AG10803 (cell line): ENCODE measurements at places on chromosomes 2 and 18.
A peak's percentile ranks its signal among the peaks of the same experiment; 100 is the strongest.

GRCh38 chr2:28406276-28407096 lies 13.8 kb downstream of the FOSL2 start:
- DNase-seq, result peak; percentile 42

DNA sequence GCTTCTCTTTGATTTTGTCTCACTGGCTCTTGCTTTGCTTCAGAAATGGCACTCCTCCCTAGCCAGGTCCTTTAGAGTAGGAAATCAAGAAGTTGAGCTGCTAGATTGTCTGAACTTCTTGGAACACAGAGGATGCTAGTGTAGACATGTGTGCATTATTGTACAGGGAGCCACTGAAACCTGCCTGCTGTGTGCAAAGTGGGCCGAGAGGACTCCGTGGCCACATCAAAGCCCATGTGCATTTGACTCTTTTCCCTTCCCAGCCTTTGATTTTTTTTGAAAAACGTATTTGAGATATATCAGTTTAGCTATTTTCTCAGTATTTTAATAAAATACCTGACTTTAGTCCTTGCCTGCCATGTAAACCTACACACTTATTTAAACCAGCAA lies 83.1 kb downstream of the TMEM247 start:
- DNase-seq, result no peak

- no peak for DNase-seq
These were observed 245.2 kb upstream of the LRATD1 start for GRCh38 chr2:14387332-14387731.

GRCh38 chr18:7358989-7359726 lies 128.3 kb downstream of the LRRC30 start:
- no peak for DNase-seq

DNA sequence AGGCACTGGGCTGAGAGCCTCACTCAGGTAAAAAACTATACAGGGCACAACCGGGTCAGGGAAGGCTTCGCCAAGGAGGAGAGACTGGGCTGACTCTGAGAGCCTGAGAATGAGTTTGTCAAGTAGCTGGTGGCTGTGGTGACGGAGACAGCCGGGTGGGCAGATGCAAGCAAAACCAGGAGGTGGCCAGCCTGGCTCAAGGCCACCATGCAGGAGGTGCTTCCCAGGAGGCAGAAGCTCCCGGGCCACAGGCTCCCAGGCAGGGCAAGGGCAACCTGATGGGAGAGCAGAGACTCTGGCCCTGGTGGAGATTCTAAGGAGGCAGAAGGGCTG lies 2.9 kb upstream of the INHBB start:
- DNase-seq, result no peak

DNA sequence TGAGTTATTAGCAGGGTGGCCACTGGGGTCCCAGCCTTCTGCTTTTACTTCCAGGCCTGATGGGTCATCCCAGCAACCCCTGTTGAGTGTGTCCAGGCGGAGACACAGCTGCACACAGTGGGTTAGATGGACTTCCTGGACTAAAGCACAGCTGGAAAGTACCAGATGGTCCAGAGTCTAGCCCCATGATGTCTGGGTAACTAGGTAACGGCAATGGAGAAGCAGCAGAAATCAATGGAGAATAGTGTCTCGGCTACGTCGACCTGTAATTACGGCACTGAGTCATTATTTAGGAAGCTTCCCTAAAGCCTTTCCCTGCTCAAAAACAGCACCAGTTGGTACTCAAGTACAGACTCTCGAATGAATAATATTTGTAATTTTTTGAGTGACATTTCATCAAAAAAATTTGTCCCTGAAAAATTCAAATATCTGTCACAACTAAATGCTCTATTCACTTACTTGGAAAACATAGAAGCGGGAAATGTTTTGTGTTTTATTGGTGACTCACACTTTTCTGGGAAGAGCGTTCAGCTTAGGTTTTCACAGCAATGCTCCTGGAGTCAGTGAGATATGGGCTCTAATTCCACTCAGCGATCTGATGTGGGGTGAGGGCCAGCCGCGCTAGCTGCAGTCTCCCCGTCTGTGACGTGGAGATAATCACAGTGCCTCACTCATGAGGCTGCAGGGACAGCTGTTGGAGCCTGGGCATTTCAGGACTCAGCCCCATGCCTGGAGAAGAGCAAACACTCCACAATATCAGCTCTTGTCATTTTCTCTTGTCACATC lies 16.2 kb upstream of the ARL4C start:
- no peak for DNase-seq

- no peak for DNase-seq
These were observed 14.8 kb upstream of the IL18R1 start for GRCh38 chr2:102340778-102341177.

DNA sequence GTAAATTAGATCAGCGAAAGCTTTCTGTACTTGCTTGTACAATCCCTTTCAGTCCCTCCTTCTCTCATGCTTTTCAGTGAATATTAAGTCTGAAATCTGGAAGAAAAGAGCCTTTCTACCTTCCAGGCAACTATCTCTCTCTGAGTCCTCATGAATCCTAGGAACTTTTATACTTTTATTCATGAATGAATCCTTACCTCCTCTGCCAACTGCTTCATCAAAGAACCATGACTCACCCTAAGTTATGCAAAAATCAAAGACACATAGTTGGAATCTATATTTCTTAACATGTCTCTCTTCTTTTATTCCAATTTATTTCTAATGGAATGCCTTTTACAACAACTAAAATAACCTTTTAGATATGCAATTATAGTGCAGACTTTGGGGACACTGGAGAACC lies 394.2 kb downstream of the CLIP4 start:
- peak; percentile 31 for DNase-seq

DNA sequence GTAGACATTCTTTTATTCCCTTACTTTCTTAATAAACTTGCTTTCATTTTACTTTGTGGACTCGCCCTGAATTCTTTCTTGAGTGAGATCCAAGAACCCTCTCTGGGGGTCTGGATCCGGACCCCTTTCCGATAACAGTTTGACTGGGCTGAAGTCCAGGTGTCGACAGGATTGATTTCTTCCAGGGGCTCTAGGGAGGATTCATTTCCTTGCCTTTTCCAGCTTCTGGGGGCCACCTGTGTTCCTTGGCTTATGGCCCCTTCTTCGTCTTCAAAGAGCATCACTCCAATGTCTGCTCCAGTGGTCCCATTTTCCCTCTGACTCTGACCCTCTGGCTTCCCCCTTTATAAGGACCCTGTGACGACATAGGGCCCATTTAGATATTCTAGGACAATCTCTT lies 67.5 kb downstream of the COPS8 start:
- DNase-seq, result no peak

DNA sequence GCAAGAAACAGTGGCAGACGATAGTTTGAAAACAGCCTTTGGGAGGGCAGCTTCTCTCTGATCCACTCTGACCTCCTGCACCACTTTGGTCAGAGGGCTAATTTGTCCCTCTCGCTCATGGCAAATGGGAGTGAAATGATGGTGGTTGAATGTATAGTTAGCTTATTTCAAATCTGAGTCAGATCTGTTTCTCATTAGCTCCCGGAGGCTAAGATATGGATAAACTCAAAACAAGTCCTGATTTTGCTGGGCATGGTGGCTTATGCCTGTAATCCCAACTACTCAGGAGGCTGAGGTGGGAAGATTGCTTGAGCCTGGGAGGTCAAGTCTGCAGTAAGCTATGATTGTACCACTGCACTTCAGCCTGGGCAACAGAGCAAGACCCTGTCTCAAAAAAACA lies 145.0 kb downstream of the ALK start:
- no peak for DNase-seq

DNA sequence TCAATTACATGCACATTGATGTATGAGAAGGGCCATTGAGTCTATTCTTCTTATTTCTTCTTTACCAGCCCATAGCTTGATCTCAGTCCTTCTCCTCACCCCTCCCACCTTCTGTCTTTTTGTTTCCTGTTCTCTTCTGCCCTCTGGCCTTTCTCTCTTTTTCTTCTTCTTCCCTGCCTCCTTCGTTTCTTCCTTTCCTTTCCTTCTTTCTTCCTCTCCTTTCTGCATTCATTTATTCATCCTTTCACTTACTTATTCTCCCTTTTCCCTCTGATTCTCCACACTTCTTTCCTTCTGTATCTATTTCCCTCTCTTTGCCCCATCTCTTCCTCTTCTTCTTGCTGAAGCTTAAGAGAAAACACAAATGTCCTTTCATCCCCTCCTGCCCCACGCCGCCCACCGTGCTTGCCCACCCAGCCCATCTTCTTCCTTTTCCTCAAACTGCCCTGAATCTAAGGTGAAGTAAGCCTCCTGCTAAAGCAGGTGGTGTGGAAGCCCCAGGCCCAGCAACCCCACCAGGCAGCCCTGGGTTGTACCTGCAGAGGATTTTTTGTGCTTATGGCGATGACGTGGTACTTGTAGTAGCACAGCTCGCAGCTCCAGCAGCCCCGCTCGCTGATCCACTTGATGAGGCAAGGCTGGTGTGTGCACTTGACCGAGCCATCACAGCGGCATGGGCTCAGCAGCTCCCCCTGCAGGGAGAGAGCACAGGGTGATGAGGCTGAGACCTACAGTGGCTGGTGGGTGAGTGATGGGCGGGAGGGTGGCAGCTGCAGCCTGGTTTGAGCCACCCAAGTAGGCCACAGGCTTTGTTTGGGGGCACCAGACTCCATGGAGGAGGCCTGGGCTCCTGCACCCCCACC lies 89.0 kb downstream of the MARCHF4 start:
- DNase-seq, result no peak

- DNase-seq, result no peak
These were observed 1096.1 kb upstream of the NRXN1 start for GRCh38 chr2:52128081-52128480.

DNA sequence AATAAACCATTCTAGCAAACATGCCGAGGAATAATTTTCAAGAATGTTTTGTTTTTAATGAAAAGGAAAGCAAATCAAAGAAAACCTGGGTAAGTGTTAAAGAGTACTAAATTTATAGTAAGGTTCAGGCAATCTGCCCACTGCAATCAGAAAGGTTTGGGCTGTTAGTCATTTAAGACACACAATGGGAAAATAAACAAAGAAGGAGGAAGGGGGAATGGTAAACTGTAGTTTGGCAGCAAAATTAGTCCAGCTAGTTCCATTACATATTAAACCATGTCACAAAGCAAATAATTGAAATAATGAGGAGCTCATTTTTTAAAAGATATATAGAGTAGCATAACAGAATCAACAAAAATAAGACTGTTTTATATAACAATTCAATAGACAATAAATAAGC lies 87.5 kb upstream of the COPS8 start:
- no peak for DNase-seq

GRCh38 chr2:96540136-96540535 lies 3.6 kb downstream of the ARID5A start:
- peak; percentile 74 for DNase-seq

- no peak for DNase-seq
These were observed 118.9 kb upstream of the CCDC150 start for GRCh38 chr2:196520605-196521004.

DNA sequence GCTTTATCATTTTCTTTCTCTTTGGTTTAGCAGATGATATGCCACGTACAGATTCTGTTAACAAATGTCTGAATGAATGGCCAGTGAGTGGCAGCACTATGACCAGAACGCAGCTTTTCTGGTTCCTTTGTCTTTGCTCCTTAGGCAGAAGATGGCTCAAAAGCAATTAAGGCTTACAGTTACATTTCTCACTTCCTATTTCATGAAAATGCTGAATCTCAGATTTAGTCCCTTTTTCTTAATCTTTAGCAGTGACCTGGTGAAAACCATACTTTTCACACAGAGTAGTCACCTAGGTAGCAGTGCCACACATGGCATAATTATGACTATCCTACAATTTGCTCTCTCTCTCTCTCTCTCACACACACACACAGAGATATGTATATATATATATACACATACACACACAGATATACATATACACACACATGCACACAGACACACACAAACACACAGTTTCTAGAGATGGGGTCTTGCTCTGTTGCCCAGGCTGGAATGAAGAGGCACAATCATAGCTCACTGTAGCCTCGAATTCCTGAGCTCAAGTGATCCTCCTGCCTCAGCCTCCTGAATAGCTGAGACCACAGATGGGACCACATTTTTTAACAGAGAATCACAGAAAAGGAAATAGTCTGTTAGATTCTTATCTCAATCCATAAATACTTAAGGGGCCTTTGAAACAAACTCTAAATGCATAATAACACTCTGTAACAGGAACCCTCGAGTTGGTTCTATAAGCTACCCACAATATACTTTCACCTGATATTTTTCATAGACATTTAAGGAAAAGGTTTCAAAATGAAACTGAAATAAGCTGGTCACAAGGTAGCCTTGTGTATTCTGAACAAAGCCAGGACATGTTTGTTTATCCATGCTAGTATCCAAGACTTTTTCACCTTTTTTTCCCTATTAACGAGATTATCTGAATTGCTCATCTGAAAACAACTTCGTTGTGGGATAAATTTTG lies 11.6 kb downstream of the PDE6D start:
- DNase-seq, result no peak

DNA sequence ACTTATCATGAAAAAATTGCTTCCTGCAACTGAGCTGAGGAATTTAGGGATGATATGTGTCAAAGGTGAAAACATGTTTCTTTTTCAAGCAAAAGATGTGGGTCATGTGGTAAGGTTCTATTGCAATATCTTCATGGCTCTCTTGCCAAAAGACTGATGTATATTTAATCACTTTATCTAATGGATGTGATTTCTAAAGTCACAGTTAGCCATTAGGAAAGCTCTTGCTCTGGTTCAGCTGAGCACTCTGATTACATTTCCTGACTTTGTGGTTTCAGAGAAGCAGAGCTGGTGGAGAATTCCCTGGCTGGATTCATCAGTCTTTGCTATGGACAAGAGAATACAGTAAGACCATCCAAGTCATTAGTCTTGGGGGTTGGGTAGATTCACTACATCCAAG lies 24.4 kb downstream of the SCN9A start:
- peak; percentile 36 for DNase-seq

GRCh38 chr2:219733746-219734145 lies 106.3 kb downstream of the SLC4A3 start:
- no peak for DNase-seq

GRCh38 chr2:178912416-178913048 lies 105.3 kb upstream of the TTN start:
- DNase-seq, result peak; percentile 3

- peak; percentile 42 for DNase-seq
These were observed 38.2 kb upstream of the PPM1B start for GRCh38 chr2:44130441-44130840.

- no peak for DNase-seq
These were observed 76.7 kb downstream of the FHOD3 start for GRCh38 chr18:36374262-36374661.

DNA sequence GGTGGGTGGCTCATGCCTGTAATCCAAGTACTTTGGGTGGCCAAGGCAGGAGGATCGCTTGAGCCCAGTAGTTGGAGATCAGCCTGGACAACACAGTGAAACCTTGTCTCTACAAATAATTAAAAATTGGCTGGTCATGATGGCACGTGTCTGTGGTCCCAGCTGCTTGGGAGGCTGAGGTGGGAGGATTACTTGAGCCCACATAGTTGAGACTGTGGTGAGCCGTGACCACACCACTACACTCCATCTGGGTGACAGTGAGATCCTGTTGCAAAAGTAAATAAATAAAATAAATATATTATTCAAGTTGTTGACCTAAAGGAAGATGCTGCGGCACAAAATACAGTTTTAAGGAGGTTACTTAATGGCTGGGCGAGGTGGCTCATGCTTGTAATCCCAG lies 72.7 kb downstream of the LAMA3 start:
- DNase-seq, result no peak

- DNase-seq, result no peak
These were observed 14.5 kb downstream of the ARHGAP28 start for GRCh38 chr18:6743999-6744398.
